Keratinocyte (primary cell): ENCODE measurements at places on chromosomes 7 and 10. TPM values are rescaled to one million over a fixed set of nuclear protein-coding genes. Genes with fewer than 3 reads are reported as not detected.

DNA sequence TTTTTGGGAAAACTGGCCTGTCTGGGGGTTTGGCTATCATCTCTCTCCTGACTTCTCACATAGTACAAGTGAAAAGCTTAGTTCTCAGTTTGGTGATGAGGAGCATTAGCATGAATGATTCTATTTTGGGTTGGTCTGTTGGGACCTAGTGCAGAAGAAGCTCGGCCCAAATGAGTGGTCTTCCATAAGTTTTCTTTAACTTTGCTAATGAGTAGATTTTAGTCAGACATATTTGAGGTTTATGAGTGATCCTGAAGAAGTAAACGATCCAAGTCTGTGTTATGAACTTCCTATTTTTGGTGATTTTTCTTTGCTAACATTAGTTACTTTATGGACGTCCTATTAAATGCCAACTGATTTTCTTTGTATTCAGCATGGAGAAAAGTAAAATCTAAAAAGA is 51.7 kb upstream of the CALD1 start:
- DNase-seq: no peak

The BMPER gene
- 0.57 to 0.67 TPM (median 0.58 TPM) in 3 replicates for polyA plus RNA-seq

The ASZ1 gene
- not detected in 3 replicates for polyA plus RNA-seq

DNA sequence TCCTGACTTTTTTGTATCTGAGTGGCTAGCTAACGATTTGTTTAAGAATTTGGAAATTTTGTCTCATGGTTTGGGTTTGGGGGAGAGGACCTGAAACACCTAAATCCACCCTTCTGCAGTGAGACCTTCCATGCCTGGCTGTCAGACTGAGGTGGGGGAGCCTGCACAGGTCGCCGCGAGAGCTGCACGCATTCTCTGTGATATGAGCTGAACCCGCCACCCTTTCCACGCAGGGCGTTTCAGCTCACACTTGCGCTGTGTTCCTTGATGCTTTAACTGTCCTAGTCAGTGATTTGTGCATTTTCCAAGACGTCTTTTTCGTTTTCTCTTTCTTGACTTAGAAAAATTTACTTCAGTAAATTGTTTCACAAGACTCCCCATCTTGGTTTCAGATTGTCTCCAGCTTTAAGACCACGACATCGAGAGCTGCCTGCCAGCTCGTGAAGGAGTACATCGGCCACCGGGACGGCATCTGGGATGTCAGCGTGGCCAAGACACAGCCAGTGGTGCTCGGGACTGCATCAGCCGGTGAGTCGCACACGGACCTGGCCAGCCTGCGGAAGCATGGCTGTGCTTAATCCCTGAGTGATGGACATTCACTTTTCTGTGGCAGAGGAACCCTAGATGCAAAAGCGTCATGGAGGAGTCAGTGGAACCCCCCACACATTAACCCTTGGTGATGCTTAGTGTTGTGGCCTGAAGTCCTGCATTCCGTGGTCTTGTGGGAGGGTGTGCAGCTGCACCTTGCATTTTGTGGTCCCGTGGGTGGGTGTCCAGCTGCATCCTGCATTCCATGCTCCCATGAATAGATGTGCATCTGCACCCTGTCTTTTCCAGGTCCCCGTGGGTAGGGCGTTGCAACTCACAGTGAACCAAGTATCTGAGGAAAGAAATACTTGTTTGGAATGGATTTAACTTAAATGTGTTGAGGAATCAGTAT is 28.1 kb downstream of the WDR37 start:
- DNase-seq: no peak

The GDF2 gene
- not detected in 3 replicates for polyA plus RNA-seq

- no peak for DNase-seq
Observed at GRCh38 chr7:128530855-128531104, 54.2 kb downstream of the METTL2B start.

The HOXA6 gene
- 0.52 to 0.72 TPM (median 0.54 TPM) in 3 replicates for polyA plus RNA-seq

The APBB1IP gene
- polyA plus RNA-seq: not detected in 3 replicates

The MMD2 gene
- polyA plus RNA-seq: not detected in 3 replicates

The ASB10 gene
- polyA plus RNA-seq: not detected in 3 replicates

GRCh38 chr10:9219860-9220259 is 1165.4 kb downstream of the GATA3 start:
- DNase-seq: no peak

The EIF3B gene
- 119 to 169 TPM (median 144 TPM) in 3 replicates for polyA plus RNA-seq

DNA sequence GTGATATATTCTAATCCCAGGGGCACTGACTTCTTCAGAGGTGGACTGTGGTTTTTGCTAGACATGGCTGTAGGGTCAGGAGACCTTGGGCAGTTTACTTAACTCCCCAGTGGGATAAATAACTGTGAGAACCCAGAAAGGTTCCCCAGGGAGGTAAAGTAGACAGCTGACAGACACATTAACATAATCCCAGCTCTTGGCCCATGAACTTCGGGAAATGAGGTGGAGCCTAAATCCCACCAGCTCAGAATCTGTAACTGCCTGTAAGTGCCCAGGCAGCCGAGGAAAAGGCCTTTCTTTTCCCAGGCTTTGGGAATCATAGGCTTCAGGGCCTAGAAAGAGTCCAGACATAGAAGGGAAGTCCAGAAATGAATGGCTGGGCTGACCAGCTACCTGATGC is 106.0 kb downstream of the LRRC18 start:
- DNase-seq: no peak

GRCh38 chr7:71784180-71784579 is 628.0 kb downstream of the CALN1 start:
- DNase-seq: no peak

The ANXA8L1 gene
- 495 to 686 TPM (median 516 TPM) in 3 replicates for polyA plus RNA-seq

GRCh38 chr10:84194424-84195043 is at the start of gene CDHR1:
CDHR1 (plus strand) TSS chr10:84194537; CDS start chr10:84194761, 224 bp downstream.
- DNase-seq: no peak

The PGAM2 gene
- polyA plus RNA-seq: not detected in 3 replicates

The AKR1C4 gene
- not detected in 3 replicates for polyA plus RNA-seq

GRCh38 chr7:126079151-126079550 is 1149.5 kb upstream of the POT1 start:
- no peak for DNase-seq

DNA sequence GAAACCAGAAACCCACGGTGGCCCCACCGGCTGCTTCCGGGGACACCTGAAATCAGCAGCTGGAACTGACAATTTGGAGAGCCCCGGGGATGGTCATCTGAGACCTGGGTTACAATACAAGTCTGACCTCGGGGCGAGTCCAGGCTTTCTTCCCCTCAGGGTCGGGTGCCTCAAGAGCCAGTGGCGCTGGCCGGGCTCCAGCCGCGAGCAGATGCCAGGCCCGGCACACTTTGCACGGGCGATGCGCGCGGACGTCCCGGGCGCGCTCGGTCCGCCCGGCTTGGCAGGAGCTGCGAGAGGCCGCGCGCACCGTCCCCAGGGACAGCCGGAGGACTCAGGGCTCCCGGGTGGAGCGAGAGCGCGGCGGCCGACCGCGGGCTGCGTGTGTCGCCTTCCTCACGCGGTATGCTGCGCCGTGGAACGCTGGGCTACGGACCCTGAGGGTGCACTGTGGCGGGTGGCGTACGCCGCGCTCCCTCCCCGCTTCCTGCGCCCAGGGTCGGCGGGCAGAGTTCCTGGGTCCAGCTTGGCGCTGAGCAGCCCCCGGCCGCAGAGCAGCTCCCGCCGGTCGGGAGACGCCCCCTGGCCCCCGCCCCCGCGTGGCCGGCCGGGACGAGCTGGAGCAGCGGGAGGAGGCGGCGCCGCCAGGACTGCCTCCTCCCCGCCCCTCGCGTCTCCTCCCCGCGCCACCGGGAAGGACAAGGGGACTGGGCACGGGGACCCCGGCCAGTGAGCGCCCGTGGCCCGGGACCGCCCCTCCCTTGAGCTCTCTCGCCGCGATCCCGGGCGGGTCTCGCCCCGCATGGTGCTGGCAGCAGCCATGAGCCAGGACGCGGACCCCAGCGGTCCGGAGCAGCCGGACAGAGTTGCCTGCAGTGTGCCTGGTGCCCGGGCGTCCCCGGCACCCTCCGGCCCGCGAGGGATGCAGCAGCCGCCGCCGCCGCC is at the start of gene RBM20:
Gene RBM20 (plus strand): TSS at position 684 of the 945 bp plus-strand sequence. CDS start 119 bp downstream, at position 803.
- DNase-seq: no peak

The SNX13 gene
- 14.6 to 22.6 TPM (median 18.0 TPM) in 3 replicates for polyA plus RNA-seq

The NPSR1 gene
- polyA plus RNA-seq: not detected in 3 replicates

DNA sequence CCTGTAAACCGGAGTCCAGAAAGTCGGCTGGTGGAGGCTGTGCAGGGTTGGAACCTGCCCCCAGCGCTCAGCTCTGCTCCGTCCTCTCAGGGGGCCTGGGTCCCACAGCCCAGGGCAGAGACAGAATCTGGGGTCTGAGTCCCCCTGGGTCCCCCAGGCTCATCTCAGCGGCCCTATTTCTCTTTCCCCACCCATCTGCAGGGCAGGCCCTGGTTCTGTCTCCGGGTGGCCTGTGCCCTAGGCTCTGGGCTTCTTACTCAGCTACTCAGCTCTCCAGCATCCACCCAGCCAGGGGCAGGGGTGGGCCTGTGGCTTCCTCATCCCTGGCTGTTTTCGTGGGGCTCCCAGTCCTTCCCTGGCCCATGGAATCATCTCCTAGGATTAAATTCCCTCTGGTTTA is 183.4 kb downstream of the ADARB2 start:
- no peak for DNase-seq

GRCh38 chr7:45627691-45628456 is 53.7 kb downstream of the ADCY1 start:
- no peak for DNase-seq

GRCh38 chr7:69020536-69020935 is 577.7 kb upstream of the AUTS2 start:
- no peak for DNase-seq

GRCh38 chr7:36404639-36405408 is 15.2 kb downstream of the ANLN start:
- no peak for DNase-seq

DNA sequence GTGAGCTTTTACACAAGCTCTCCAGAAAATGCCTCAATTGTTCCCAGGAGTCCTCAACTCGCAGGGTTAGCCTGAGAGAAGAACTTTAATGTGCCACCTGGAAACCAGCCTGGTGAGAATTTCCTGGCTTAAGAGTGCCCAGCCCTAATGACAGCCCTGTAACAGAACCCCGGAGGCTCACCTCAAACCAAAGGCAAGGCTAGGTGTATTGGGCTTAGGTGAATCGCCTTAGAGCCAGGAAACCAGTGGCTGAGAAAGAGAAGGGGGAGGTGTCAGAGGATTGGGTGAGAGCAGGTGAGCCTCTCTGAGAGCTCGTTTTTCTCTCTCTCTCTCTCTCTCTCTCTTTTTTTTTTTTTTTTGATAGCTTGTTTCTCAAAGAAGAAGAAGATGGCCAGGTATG is 7.3 kb downstream of the OCM2 start:
- DNase-seq: no peak

The CNPY1 gene
- polyA plus RNA-seq: not detected in 3 replicates

DNA sequence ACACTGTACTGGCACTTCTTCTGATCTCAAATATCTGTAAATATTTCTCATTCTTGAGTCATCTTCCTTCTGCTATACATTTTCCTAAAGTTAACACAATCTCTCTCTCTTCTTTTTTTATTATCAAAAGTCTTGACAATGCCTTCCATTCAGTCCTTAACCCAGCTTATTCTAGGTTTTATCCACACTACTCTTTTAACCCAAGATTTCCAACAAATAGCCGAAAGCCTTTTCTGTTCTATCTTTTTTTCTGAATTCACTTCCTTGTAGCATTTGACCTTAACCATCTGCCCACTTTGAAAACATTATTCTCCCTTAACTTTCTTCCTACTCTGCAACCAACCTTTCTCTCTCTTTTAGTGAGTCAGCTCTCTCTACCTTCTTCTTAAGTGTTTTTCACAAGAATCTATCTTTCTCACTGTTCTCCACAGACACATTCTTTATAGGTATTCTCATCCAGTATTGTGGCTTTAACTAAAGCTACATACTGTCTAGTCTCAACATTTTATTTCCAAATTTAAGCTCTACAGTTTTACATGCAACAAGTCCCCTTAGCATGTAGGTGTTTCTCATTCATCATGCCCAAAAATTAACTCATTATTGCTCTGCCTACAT is 915.6 kb downstream of the KCNMA1 start:
- no peak for DNase-seq

DNA sequence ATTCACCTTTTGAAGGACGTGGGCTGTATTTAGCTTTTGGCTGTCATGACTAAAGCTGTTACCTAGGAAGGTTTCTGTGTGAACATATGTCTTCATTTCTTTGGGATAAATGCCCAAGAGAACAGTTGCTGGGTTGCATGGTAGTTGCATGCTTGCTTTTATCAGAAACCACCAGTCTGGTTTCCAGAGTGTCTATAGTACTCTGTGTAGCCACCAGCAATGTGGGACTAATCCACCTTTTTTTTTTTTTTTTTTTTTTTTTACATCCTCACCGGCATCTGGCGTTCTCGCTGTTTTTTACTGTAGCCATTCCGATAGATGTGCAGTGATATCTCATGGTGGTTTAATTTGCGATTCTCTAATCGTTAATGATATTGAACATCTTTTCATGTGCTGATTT is 297.8 kb downstream of the SDK1 start:
- no peak for DNase-seq

The PPP1R17 gene
- polyA plus RNA-seq: not detected in 3 replicates

DNA sequence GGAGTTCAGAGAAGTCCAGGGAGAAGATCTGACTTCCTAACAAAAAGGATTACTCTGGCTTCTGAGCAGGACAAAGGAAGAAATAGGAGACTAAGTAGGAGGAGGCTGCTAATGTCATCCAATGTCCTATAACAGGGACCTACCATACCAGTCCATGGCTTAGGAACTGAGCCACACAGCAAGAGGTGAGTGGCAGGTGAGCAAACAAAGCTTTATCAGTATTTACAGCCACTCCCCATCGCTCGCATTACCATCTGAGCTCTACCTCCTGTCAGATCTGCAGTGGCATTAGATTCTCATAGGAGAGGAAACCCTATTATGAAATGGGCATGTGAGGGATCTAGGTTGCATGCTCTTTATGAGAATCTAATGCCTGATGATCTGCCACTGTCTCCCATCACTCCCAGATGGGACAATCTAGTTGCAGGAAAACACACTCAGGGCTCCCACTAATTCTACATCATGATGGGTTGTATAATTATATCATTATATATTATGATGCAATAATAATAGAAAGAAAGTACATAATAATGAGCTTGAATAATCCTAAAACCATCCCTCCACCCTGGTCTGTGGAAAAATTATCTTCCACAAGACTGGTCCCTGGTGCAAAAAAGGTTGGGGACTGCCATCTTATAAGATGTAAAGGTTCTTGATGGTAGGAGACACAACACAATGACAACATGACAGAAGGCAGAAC is 487.4 kb downstream of the PLXDC2 start:
- DNase-seq: no peak

The VSTM2A gene
- polyA plus RNA-seq: not detected in 3 replicates

GRCh38 chr7:2084331-2084730 is 148.4 kb downstream of the MAD1L1 start:
- DNase-seq: no peak

DNA sequence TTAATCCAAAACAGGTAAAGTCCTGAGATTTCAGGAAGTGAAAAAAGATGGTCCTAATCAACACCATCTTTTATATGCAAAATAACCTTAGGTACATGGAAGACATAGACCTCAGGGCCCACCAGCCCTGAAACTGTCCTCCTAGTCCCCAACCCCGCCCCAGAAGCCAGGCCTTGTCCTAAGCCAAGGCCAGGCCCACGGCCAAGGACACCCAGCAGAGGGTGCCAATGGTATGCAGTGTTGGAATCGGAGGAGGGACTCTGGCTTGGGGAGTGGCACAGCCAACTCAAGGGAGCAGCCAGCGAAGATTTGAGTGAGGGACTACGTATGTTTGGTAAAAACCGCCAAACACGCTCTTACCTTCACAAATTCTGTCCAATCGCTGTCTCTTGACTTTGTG is 96.7 kb downstream of the ZRANB1 start:
- no peak for DNase-seq

- DNase-seq: no peak
Observed at GRCh38 chr7:108181073-108181985, 51.2 kb upstream of the LAMB4 start.

The SORCS3 gene
- not detected in 3 replicates for polyA plus RNA-seq
